ENCODE measurements at places on chromosomes 2 and 18.

DNA sequence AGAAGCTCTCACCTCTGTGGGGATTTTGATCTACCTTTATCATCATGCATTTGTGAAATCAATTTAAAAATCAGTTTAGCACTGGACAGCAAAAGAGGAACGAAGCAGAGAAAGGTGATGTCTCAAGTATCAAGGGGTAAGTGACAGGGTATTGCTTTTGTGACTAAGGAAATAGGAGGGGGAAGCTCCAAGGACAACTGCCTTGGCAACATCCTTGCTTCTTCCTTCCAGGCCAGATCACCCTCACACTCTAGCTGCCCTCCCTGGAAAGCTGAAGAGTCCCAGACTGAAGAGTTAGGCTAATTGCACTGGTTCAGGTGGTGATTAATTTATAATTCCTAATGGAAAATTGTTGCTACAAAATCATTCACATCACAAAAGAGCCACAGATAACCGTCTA is 859.1 kb upstream of the ACVR2A start:
- DNase-seq, result no peak

- no peak for DNase-seq
These were observed 191.4 kb downstream of the NRXN1 start for GRCh38 chr2:50840341-50841124.

GRCh38 chr2:25279091-25279651 is 62.6 kb downstream of the DNMT3A start:
- no peak for DNase-seq

- DNase-seq, result no peak
These were observed 3.3 kb upstream of the HOXD11 start for GRCh38 chr2:176103742-176104315.

DNA sequence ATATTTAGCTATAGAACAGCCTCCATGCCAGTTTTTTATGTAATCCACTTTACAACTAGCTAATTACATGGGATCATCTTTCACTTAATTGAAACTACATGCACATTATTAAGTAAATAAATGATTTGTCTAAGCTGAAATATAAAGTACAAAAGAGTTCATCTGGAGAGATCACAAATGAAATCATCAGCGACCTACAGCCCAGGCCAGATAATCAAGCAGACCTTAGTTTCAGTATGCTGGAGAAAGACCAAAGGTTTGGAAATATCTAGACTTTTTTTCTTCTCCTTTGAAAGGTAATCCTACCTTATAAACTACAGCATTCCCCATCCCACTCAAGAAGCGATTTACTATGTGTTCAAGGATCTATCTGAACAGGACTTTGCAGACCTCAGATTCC is 26.5 kb downstream of the FIGN start:
- DNase-seq, result no peak

- DNase-seq, result no peak
These were observed 183.6 kb downstream of the SMAD7 start for GRCh38 chr18:48767090-48767690.

DNA sequence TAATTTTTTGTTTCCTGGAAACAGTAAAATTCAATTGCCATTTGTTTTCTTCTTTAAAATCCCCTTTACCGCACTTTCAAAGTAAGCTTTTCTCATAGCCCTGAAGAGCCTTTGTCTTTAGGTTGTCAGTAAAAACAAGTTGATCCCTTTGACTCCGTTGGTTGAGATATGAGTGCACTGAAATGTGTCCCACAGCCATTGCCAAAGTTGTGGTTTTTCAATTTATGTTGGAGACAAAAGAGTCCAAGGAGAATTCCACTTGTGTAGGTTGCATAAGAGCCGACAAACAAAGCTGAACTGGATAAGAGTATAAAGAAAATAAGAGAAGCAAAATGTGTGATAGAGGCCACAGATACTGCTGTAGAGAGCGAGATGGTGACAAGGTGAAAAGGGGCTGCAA is 26.1 kb upstream of the HNMT start:
- no peak for DNase-seq

DNA sequence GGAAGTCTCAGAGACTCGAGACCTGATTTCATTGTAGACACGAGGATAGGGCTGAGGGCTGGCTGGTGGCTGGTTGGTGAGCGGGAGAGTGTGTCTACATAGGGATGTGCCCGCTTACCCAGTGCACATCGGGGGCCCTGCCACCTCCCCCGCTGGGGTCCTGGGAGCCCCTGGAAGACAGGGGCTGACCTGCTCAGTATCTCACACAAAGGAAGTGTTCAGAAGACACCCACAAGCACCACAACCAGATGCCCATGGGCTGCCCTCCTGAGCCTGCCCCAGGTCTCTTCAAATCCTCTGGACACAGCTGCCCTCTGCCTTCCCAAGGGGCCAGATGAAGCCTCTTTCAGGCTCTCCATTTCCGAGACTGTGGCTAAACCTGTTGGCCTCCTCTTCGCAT is 43.1 kb downstream of the MYCN start:
- no peak for DNase-seq
